ENCODE measurements at places on chromosomes 6 and 20.

GRCh38 chr6:38528196-38528965 lies 111.3 kb downstream of the BTBD9 start:
- no peak for DNase-seq

- DNase-seq, result peak; percentile 43
Observed at GRCh38 chr20:31675828-31676608, 38.3 kb downstream of the COX4I2 start.

DNA sequence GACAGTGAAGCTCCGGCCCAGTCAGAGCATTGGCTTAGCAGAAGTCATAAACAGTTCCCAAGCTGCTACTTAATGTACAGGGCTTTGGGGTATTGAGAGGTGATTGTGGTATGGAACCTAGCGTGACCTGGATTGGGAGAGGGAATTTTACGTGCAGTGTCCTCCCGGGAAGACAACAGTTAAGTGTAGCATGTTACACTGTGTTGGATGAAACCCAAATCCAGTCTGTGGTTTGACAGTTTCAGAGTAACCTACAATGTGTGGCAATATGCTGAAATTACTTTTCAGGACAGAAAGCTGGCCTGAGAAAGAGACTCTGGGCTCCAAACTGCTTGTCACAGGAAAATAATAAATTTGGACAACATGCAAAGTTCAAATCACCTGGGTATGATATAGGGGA lies 28.1 kb upstream of the RALGAPA2 start:
- DNase-seq, result no peak

GRCh38 chr20:54293526-54293925 lies 85.6 kb downstream of the PFDN4 start:
- no peak for DNase-seq

DNA sequence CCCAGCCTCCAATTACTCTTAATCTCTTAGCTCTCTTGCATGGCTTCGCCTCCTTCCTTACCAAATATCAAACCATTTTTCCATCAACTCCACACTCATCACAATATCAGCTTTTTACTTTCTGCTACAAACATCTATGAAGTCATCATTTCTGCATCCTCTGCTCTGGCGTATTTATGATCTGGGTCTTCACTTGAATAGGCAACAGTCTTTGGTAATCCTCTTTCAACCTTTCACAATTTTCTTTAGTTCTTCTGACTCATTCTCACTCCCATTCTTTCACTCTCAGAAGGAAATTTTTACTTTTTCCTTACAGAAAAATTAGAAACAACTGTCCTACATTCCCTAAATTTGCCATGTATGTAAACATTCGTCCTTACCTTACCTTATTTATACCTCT lies 522.4 kb downstream of the HDGFL1 start:
- DNase-seq, result no peak

DNA sequence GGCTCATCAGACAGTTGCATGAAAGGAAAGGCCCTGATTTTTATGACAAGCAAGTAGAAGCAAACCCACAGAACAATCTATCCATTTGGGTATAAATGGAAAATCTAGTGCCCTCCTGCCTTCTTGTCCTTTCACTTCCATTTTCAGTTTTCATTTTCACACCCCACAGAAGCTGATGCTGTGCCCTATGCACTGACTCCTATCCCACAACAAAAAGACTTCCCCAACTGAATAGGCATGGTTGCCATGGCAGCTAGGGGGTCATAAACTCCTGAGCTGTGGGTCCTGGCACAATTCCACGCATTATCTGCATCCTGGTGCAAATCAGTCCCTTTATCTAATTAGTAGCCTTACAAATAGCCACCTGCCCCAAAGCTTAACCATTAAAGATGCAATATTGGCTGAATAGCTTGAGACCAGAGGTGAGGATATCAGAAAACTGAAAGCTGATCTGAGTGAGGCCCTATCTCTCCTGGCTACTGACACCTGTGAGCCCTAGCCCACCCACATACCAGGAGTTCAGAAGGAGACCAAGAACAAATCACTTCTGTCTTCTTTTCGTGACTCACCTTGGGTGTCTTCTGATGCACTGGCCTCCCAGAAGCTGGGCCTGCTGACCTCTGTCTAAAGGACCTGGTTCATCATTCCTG lies 34.9 kb upstream of the HEY2 start:
- DNase-seq, result no peak

GRCh38 chr6:166751051-166751595 lies 124.1 kb upstream of the RPS6KA2 start:
- no peak for DNase-seq

GRCh38 chr20:64116016-64116415 lies 8.7 kb upstream of the NPBWR2 start:
- DNase-seq, result no peak

DNA sequence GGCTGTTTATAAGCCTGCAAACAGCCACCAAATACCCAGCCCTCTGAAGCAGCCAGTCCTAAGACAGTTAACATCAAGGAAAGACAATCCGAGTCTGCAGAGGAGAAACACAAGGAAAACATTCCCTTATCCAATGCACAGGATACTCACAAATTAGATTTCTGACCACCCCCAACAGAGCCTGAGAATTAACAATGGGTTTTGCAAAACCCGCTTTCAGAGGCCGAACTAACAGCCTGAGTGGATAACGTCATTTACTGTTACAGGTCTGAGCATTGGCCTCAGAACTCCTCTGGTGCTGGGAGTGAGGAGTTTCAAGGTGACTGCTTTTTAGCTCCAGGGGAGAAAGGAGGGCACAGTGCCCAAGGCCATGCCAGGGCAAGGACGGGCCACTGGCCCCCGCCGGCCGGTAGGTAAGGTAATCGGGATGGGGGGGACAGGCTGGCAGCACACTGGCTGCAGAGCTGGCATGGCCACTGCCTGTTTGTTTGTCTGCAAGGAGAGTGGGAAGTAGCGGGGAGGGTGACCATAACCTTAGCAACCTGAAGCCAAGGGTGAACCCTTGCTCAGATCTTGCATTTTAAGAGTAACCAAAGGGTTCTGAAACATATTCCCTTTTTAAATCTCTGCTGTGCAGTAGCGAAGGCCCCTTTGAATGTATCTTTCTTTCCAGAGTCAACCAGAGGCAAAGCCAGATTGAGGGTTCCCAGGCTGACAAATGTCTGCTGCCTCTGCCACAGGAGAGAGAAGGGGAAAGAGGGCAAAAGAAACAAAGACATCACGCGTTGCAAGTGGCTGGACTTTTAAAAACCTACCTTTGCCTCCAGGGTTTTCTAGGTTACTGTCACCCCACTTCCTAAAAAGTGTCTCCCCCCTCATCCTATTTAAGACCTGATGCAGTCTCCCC lies 3.9 kb downstream of the ZMYND8 start:
- DNase-seq, result no peak

DNA sequence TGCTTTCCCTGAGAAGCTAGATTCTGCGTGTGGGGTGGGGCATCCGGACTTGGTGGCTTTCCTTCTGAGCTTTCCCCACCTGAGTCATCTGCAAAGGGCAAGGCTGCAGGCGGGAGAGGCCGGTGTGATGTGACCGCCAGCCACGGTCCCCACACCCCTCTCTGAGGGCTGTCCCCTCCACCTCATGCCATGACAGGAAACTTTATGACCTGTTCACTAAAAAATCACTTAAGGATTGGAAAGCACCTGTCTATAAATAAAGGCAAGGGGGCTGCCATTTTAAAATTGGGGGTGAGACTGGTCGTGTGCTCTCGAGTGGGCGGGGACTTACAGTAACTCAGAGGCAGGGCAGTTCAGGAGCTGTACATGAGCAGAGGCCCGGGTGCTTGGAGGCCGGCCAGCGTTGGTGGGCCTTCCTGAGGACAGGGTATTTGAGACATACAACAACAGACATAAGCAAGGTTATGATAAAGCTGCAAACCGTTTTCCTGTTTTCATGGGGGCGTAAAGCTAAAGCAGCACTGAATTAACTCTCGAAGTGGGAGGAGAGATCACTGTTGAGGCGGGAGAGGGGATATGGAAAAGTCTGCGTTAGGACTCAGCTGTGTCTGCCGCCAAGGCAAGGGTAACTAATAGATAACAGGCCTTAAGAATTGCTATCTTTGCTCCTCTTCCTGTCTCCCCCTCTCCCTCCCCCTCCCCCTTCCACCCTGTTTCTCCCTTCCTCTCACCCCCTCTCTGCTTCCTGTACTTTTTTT lies 16.1 kb upstream of the SERPINB1 start:
- DNase-seq, result peak; percentile 78

DNA sequence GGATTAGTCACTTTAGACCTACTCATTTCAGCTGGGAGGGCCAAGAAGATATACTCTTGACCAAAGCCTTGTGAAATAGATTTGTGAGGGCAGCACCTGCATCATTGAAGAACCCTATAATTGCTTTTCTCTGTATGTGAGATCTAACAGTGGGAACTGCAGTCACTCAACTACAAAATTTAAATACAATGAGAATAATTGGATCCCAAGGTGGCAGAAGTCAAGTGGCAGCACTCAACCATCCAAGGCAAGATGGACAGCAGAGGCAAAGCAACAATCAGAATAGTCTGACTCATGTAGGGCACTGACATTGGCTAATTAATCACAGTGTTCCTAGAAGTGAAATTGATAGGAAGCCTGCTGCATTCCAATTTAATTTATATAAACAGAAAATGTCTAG lies 8.9 kb upstream of the NKAIN2 start:
- no peak for DNase-seq

GRCh38 chr6:80638213-80639055 lies 532.0 kb downstream of the BCKDHB start:
- no peak for DNase-seq

DNA sequence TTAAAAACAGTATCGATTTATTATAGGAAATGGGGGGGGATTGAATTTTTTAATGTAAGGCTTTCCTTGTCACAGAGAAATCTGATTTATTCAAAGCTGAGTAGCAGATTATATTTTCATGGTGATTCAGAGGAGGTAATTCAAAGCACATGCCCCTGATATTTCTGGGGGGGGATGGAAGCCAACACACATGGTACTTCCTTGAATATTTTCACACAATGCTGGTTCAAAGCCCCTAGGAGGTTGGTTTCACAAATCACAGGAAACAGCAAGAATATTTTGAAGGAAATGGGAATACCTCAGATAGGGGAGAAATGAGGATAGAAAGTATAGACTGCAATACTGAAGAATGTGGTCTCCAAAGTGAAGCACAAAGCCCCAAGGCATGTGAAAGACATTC lies 98.8 kb downstream of the RTN4IP1 start:
- DNase-seq, result no peak

GRCh38 chr6:154800338-154800737 lies 67.1 kb downstream of the SCAF8 start:
- no peak for DNase-seq

- no peak for DNase-seq
Observed at GRCh38 chr20:13913131-13913530, 77.3 kb downstream of the SEL1L2 start.

- no peak for DNase-seq
Observed at GRCh38 chr6:82571455-82571854, 207.8 kb downstream of the TPBG start.

DNA sequence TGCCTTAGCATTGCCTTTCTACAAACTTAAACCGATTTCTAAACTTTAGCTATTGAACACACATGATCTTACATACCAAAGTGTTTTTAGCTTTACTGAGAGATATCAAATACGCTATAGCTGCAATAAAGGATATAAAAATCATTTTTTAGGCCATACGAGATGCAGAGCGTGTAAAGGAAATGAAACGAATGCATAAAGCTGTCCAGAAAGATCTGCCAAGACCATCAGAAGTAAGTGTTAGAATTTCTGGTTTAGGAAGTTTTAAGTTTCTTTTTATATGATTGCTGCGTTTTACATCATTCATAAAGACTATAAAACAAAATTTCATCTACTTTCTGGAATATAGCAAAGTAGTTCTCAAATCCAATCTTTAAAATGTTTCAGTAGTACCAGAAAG lies 38.4 kb downstream of the CDC5L start:
- no peak for DNase-seq

DNA sequence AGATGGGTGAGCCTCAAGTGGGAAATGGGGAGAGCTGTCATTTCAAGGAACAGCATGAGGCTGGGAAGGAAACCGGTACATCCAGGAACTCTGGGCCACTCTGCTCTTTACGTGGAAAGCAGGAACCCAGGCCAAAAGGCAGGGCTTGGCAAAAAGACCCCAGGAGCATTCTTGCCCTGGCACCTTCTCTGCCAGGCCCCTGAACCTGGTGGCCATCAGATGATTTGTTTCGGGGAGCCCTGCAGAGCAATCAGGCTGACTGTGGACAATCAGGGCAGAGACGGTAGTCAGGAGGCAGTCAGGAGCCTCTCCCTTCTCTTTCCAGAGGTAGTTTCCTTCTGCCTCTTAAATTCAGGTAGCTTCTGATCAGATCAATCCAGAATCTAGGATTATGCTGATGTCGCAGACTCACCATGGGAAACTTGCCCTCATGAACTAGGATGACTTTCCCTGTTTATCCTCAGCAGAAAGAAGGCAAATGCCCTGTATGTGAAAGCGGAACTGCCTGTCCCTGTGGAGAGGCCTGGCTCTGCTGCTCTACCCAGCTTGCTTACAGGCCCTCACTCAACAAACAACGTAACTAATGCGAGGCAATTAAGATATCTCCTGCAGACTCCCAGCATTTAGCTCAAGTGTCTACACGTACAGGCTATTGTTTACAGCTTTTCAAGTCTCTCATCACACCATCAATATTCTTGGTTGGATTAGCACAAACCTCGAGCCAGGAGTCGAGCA lies 36.6 kb downstream of the EZR start:
- DNase-seq, result no peak

- DNase-seq, result no peak
Observed at GRCh38 chr6:127950566-127951145, 49.8 kb upstream of the THEMIS start.

GRCh38 chr20:24488800-24489175 lies 19.4 kb downstream of the SYNDIG1 start:
- no peak for DNase-seq

GRCh38 chr6:152150196-152150595 lies 342.7 kb downstream of the ESR1 start:
- no peak for DNase-seq

- peak; percentile 23 for DNase-seq
Observed at GRCh38 chr20:13430346-13431002, 208.3 kb downstream of the TASP1 start.

- no peak for DNase-seq
Observed at GRCh38 chr6:54377776-54378175, 69.5 kb downstream of the TINAG start.

GRCh38 chr6:144744720-144745119 lies 459.6 kb downstream of the UTRN start:
- no peak for DNase-seq

- no peak for DNase-seq
Observed at GRCh38 chr20:23270382-23270911, 80.1 kb upstream of the NXT1 start.

GRCh38 chr6:45170309-45170708 lies 157.8 kb upstream of the RUNX2 start:
- DNase-seq, result no peak

GRCh38 chr6:147384029-147384428 lies 124.5 kb upstream of the SAMD5 start:
- DNase-seq, result no peak

Data from stimulated activated CD8-positive, alpha-beta memory T cell treated with anti-CD3 and anti-CD28 coated beads, Interleukin-2, amount 100 ng/mL, for 48 hours (primary cell).